ENCODE measurements at places on chromosomes 2 and 18.
A peak's percentile ranks its signal among the peaks of the same experiment; 100 is the strongest.

- H3K27ac ChIP-seq, result no peak overlapping the region
- H3K4me1 ChIP-seq, result no peaks in the 10 kb centered on the region
- H3K4me3 ChIP-seq, result no peak overlapping the region
- H3K27me3 ChIP-seq, result peaks cover 55% of the 10 kb centered on the region
Observed at GRCh38 chr2:131040661-131041401, 52.4 kb downstream of the FAM168B start.

- H3K27me3 ChIP-seq, result no peaks in the 10 kb centered on the region
- peak overlapping the region; percentile 4 for H3K27ac ChIP-seq
- H3K36me3 ChIP-seq, result no peaks in the 10 kb centered on the region
- no peak for DNase-seq
Observed at GRCh38 chr18:45702708-45703265, 21.2 kb upstream of the SLC14A1 start.

- H3K27ac ChIP-seq, result no peak overlapping the region
- no peak for DNase-seq
- H3K4me3 ChIP-seq, result no peak overlapping the region
- H3K4me1 ChIP-seq, result peaks cover 3% of the 10 kb centered on the region
- H3K36me3 ChIP-seq, result no peaks in the 10 kb centered on the region
Observed at GRCh38 chr2:113061241-113061640, 2.2 kb downstream of the IL36RN start.

GRCh38 chr2:42021464-42021863 lies 26.4 kb upstream of the PKDCC start:
- no peaks in the 10 kb centered on the region for H3K4me1 ChIP-seq
- H3K27ac ChIP-seq, result no peak overlapping the region
- DNase-seq, result no peak
- no peak overlapping the region for H3K4me3 ChIP-seq
- H3K27me3 ChIP-seq, result no peaks in the 10 kb centered on the region

DNA sequence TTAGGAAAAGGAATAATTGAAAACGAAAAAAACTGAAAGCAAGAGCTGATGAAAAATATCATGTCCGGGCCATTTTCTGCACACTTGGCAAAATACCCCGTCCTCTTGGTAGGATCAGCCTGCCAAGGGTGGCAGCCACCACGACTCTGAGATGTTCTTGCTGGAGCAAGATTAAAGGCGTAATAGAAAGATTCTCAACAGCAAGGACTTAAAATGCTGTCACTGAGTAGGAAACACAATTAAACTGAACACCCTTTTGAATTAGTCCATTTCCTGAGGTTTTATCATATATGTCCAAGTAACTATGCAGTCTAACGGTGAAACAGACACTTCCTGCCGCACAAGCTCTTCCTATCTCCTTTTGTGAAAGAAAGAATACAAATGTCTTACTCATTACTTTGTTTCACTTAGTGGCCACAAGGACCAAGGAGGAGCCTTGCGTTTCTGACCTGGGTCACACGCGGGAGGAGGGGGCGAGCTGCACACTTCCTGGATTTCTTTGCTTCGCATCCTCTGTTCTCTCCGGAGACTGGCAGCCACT lies 222.7 kb downstream of the PIEZO2 start:
- no peaks in the 10 kb centered on the region for H3K27me3 ChIP-seq
- no peak for DNase-seq
- no peaks in the 10 kb centered on the region for H3K36me3 ChIP-seq

DNA sequence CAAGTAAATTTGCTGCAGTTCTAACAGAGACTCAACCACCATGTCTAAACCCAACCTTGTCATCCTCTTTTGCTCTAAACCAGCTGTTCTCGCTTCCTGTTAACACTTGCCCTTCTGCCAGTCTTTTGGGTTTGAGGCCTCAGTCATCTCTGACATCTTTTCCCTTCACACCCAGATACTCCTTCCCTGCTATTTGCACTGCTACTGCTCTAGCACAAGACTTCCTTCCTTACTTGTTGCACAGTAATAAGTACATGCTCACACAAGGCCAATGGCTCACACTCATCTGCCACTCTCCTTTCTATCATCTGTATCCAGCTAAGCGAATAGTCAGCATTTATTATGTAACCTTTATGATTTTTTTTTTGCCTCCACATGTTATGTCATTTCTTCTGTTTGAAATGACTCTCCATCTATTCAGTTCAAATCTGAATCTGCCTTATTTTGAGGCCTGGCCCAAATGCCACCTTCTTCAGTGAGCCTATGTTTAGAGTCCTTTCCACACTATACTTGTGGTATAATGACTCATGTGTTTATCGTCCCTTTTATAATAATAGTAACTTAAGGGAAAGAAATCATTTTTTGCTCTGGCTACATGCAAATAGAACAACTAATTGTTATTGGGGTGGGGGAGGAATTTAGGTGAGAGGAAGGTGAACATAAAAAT lies 22.5 kb upstream of the CDKL4 start:
- H3K27ac ChIP-seq, result no peak overlapping the region
- no peaks in the 10 kb centered on the region for H3K27me3 ChIP-seq
- no peak overlapping the region for H3K4me3 ChIP-seq
- H3K4me1 ChIP-seq, result no peaks in the 10 kb centered on the region
- H3K36me3 ChIP-seq, result peaks cover 15% of the 10 kb centered on the region

GRCh38 chr2:208990716-208991115 lies 433.1 kb upstream of the MAP2 start:
- H3K4me3 ChIP-seq, result no peak overlapping the region
- DNase-seq, result no peak
- no peaks in the 10 kb centered on the region for H3K36me3 ChIP-seq
- no peak overlapping the region for H3K27ac ChIP-seq
- H3K27me3 ChIP-seq, result no peaks in the 10 kb centered on the region

GRCh38 chr2:231388725-231389346 lies 6.7 kb upstream of the B3GNT7 start:
- no peaks in the 10 kb centered on the region for H3K27me3 ChIP-seq
- no peaks in the 10 kb centered on the region for H3K4me1 ChIP-seq
- no peak overlapping the region for H3K4me3 ChIP-seq
- no peaks in the 10 kb centered on the region for H3K36me3 ChIP-seq

DNA sequence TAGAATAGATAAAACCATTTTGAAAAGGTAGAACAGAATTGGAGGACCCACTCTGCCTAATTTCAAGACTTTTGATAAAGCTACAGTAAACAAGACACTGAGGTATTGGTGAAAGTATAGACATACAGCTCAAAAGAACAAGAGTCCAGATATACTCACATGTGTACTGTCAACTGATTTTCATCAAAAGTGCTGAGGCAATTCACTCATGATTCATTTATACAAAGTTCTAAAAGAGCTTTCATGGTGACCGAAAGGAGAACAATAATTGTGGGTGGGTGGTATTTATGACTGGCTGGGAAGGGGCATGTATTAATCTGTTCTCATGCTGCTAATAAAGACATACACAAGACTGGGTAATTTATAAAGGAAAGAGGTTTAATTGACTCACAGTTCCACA lies 7.3 kb downstream of the MAP4K3 start:
- H3K4me3 ChIP-seq, result no peak overlapping the region
- no peaks in the 10 kb centered on the region for H3K36me3 ChIP-seq
- DNase-seq, result no peak
- peaks cover 3% of the 10 kb centered on the region for H3K4me1 ChIP-seq
- no peaks in the 10 kb centered on the region for H3K27me3 ChIP-seq

DNA sequence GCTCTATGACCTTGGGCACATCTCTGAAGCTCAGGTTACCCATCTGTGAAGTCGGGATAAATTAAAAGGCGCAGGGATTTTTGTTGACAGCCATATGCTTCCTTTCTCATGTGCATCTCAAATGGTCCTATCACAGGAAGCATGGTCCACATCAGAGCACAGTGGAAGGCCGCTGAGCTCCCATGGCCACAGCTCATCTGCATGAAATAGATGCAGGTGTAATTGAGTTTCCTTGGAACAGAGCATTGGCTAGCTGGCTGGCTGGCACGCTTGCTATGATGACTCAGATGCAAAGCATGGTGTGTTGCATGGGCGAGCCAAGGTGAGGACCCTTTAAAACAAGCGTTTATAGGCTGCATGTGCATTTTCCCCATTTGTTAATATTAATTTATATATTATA lies 79.3 kb downstream of the TXNL1 start:
- DNase-seq, result no peak
- no peak overlapping the region for H3K4me3 ChIP-seq
- H3K36me3 ChIP-seq, result no peaks in the 10 kb centered on the region
- H3K27ac ChIP-seq, result no peak overlapping the region
- H3K4me1 ChIP-seq, result no peaks in the 10 kb centered on the region

- H3K27me3 ChIP-seq, result no peaks in the 10 kb centered on the region
- no peak for DNase-seq
- no peaks in the 10 kb centered on the region for H3K36me3 ChIP-seq
- no peaks in the 10 kb centered on the region for H3K4me1 ChIP-seq
Observed at GRCh38 chr2:138298120-138298814, 203.3 kb upstream of the SPOPL start.

Measured in large intestine (tissue), 12 donors.